ENCODE measurements at places on chromosomes 1 and 21. TPM values are rescaled to one million over a fixed set of nuclear protein-coding genes. Genes with fewer than 3 reads are reported as not detected.

GRCh38 chr21:41630249-41630648, 122.3 kb upstream of the TMPRSS2 start:
- DNase-seq: no peak

DNA sequence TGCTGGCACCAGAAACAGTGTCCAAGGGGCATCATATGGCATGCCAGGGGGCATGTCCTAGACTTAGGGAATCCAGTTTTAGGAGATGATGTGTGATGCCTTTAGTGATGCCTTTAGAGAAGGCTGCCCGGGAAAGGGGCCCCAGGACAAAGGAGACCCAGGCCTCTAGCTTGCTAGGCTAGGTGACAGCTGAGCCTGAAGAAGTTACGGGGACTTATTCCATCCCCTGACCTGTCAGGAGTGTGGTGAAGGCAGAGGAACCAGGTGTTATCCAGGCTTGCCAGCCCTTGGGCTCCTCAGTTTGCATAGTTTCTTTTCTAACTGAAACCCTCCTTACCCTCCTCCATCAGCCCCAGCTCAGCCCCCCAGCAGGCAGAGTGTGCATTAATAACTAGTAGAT, 269.7 kb upstream of the CSF3R start:
- no peak for DNase-seq

DNA sequence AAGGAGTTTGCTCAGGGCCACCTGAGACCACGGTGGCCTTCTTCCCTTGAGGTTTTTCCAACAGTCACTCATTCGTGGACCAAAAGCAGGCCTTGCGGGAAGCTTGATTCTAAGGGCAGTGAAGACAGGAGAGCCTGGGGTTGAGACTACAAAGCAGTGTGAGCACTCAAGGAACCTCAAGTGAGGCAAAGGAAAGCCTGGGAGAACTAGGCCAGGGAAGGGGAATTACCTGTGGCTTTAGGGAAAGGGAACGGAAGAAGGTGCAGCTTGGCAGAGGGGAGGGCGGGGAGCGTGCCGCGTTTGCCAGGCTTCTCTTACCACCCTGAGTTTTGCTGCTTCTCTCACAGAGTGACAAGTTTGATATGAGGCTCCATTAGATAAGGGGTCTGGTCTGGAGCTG, 114.3 kb downstream of the DHRS3 start:
- DNase-seq: no peak

- no peak for DNase-seq
Measured at GRCh38 chr1:22101199-22101598, 41.7 kb downstream of the WNT4 start.

Gene CSF3R
- polyA plus RNA-seq: 0.10 TPM

Gene UBE2U
- not detected for polyA plus RNA-seq

DNA sequence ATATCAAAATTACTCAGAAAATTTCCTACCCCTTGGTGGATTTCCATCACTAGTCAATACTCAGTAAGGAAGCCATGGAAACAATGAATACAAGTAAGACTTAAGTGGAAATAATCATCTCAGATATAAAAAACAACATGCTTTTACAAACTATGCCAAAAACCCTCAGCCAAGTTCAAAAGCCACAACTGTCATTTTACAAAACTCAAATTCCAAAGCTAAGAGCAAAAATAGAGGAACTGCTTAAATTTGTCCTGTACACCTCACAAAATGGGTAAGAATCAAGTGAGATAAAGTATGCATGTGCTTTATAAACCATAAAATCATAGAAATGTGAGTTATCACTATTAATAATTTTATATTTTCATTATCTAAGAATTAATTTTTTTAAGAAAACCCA, 9.6 kb downstream of the TMCO1 start:
- no peak for DNase-seq

DNA sequence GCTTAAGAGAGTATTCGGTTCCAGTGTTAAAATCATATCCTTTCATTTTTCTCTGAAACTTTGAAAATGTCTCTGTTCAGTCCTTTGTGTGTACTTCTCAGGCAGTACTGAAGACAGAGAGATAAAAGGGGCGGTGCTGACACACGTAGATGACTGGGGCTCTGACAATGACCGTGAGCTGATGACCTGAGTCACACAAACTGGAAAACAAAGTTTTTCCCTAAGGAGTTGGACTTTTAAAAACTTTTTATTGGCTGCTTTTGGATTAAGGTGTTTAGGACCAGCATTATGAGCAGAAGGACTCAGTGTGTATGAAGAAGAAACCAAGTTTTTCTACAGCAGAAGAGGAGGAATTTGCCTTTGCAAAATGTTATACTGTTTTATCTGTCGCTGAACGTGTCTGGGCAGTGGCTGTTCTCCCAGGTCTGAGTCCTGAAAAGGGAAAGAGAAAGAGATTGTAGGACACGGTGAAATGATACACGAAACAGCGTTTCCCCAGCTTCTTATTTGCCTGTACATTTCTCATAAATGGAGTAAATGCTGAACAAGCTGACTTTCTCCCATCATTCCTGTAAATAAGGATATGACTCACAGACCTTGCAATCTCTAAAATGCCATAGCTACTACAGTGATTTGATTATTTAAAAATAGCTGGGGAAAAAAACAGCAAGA, 51.5 kb downstream of the MAP3K7CL start:
- DNase-seq: no peak

Gene FNDC5
- polyA plus RNA-seq: not detected

Gene UBL4B
- polyA plus RNA-seq: not detected

GRCh38 chr1:224172229-224172628, 10.8 kb upstream of the DEGS1 start:
- no peak for DNase-seq

DNA sequence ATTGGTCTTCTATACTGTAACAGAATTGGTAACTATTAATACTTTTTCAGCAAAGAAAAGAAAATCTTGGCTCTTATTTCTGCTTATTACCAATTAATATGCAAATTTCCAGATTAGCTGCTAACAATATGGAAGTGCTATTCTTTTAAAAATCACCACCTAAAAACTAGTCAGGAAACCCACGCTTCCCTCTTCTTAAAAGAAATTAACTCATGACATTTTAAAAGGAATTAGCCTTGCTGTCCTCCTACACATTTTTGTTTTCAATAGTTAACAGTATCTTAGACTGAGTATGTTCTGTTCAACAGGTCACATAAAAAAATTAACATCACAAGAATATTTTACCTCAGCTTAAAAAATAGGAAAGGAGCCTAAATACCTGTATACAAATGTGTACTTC, 27.3 kb downstream of the ABL2 start:
- DNase-seq: no peak

DNA sequence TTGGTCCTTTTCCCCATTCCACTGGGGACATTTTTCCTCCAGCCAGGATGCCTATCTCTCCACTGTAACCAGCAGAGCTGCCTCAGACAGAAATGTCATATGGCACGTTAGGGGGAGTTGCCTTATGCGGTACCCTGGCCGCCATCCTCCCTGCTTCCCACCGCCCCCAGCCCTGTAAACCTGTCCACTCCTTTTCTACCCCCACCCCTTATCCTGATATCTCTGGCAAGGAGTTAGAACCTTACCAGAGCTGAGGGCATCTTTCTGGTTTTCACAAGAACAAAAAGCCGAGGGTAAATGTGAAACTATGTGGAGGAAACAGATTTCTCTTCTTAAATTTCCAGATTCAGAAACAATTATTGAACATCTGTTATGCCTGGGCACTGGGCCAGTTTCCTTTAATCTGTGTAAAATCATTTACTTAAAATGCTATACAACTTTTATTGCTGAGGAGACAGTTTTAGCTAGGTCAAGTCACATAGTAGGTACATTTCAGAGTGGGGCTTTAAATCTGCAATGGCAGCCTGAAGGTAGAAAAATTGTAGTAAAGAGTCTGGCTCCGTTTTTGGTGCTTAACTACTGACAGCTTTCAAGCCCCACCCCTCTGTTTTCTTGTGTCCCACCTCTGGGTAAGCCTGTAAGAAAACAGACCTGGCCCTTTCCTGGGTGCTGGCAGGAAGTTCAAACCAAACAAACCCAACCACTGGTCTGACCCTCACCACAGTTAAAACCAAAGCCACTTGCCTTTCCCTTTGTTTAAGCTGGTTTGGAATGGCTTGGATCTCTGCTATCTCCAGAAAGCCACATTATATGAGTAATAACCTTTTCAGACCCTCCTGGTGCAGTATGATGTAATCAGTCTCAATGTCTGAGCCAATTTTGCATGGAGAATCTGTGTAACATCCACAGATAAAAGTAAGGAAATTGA, 319.0 kb downstream of the HHAT start:
- DNase-seq: no peak

DNA sequence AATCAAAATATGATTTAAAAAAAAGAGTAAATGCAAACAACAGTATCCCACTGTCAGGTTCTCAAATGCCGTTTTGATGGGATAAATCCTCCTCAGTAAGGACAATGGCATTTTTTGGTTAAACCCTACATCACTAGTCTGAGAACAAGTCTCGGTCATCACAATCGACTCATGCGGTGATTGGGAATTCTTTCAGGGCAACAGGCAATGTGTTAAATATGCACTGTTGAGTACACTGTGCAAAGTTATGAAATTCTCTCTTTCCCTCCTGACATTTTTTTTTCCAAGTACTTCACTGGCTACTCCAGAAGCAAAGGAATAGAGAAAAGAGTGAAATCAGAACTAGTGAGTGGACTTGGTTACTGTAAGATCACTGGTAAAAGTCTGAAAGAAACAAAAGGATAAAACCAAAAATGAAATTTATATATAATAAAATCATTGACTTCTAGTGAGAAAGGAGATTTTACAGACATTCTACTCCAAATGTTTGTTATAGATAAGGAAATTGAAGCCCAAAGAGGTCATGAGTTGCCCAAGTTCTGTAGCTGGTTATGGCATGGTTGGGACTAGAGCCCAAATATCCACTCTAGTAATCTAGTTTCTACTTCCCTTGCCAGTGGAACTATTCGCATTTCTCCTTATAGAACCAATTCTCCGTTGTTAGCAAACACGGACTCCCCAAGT, 111.3 kb downstream of the TGFBR3 start:
- no peak for DNase-seq

DNA sequence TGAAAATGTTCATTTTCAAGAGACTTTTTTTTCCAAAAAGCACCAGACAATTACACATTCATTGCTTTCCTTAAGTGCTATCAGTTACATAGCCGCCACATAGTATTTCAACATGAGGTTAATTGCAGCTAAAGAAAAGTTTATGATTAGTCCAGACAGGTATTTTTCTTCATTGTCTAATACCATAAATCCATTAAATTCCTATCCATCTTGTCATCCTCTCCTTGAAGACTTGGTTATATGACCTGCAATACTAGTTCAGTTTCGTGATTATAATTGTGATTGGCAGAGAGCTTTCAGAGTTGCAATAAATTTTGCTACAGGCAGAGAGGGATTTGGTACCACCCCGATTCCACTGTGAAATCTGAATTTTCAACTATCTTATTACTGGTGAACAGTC, 437.7 kb downstream of the GPATCH2 start:
- DNase-seq: no peak

Gene EFNA1
- polyA plus RNA-seq: 3.6 TPM

Gene TMEM200B
- polyA plus RNA-seq: 0.27 TPM

DNA sequence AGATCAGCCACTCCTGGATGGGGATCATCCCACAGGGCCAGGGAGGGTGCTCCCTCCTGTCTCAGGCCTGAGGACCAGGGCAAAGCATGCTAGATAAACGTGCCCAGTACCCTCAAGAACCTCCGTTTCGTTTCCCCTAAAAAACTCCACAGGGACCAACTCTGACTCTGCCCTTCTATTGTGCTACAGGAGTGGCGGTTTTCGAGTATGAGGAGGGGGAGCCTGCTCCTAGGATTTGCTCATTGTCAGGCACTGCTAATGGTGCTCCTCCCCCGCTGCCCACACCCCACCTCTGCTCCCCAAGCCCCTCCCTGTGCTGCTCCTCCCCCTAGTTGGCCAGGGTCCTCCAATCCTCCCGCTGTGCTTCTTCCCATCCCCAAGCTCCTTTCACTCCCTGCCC, 32.0 kb downstream of the PGBD5 start:
- no peak for DNase-seq

Gene ZYG11A
- polyA plus RNA-seq: not detected

GRCh38 chr1:245645406-245645805, 490.6 kb downstream of the KIF26B start:
- DNase-seq: no peak

GRCh38 chr1:11977625-11978024, 2.6 kb upstream of the MFN2 start:
- no peak for DNase-seq

Gene CRYAA
- not detected for polyA plus RNA-seq

Gene PRDX6
- polyA plus RNA-seq: 93.3 TPM

Gene NOS1AP
- polyA plus RNA-seq: not detected

DNA sequence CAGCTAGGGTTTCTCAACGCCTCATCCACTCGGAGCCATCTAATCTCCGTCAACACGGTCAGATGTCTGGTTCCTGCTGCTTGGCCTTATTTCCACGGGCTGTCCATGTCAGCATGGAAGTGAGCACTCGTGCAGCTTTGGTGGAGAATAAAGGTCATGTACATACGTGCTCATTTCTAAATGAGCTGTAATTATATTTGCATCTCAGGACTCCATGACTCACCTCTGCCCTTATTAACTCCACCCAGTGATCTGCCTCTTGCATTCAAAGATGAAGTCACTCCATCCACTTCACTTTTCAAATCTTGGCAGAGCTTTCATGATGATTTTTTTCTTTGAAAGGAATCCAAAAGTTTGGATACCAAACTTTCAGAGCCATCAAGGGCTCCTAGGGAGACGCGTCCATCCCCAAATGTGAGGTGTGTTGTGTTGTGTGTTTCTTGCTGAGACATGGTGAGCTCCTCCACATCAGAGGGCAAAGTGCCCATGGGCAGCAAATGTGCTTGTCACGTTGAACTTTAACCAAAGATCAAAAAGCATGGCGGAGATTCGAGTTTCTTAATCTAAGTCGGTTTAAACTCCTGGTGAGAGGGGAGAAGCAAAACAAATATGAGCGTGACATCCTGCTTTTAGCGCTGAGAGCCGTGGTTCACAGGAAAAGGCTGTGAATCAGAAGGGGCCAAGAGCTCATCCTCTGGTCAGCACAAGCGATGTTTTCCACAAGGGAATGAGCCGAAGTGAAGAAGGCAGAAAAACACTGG, 68.6 kb upstream of the ERRFI1 start:
- DNase-seq: no peak

- DNase-seq: no peak
Measured at GRCh38 chr1:230894032-230894431, 25.7 kb upstream of the C1orf198 start.

GRCh38 chr1:16721871-16722641, 18.3 kb upstream of the RNU1-4 start:
- no peak for DNase-seq

Gene CELA2A
- not detected for polyA plus RNA-seq

Gene HMGB4
- polyA plus RNA-seq: not detected

DNA sequence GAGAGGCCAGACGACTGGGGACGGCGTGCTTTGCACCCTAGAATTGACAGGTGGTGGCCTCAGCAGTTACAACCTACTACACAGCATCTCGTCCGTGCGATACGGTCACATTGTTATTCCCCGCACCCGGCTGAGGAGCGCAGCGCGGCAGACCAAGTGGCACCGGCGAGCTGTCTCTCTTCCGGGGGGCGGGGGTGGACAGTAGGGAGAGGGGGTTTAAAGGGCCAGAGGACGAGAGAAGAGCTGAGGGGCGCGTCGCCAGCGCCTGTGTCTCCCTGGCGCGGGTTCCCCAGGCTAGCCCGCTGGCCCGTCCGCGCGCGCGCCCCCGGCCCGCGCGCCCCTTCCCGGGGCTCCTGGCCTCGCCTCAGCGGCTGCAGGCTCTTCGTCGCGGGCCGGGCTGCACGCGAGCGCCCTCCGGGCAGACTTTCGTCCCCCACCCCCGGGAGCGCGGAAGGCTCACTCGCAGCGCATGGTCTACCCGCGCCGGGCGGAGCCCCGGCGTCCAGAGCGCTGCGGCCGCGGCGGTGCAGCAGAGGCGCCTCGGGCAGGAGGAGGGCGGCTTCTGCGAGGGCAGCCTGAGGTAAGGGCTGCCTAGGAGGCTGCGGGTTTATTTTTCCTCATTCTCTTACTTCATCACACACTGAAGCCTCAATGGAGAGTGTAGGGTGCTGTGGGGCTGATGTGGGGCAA, at the start of gene PDE4B:
Gene PDE4B (plus strand): TSS at position 227 of the 690 bp plus-strand sequence.
- DNase-seq: no peak

Gene ZNF648
- polyA plus RNA-seq: not detected

All from CD4-positive, CD25-positive, alpha-beta regulatory T cell (primary cell).